Stimulated activated CD8-positive, alpha-beta memory T cell treated with anti-CD3 and anti-CD28 coated beads, Interleukin-2, amount 100 ng/mL, for 48 hours (primary cell): ENCODE measurements at places on chromosomes 3 and 15.

- peak; percentile 40 for DNase-seq
These were observed 205.9 kb upstream of the IGF1R start for GRCh38 chr15:98442379-98442833.

DNA sequence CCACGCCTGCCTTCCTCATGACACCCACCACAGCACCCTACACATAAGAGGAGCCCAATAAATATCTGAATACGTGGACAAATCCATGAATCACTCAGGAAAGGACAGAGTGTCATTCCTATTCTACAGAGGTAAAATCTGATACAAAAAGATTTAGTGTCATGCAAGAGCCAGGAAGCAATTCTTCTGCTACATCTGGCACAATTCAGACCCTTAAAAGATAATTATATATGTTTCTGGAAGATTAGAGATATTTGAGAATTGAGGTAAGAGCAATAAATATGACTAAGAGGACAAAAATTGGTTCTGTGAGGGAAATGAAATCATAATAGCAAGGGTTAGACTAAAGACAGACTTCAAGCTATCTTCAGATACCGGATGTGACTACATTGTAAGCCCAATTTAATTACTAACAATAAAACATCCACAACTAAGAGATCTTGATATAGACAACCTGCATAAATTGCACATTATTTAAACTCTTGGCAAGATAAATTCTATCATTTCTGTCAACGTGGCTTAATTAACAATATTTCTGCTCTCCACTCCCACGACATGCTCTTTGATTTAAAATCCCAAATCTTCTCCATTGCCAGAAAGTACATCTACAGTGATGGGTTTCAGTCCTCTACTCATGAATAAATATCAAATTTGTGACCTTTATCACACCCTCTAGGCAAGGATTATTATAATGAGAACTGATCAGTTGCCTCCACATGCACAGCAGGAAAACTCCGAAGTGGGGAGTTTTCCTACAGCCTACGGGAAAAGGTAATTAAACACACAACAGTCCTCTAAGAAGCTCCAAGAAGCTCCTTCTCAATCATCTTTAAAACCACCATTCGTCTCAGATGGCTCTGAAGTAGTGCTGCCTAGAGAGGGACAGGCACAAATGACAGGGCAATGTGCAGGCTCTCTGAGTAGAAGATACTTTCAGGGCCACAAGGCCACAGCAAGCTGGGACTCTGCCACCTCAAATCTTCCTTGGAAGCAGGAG is 32.6 kb downstream of the MB21D2 start:
- DNase-seq: no peak

DNA sequence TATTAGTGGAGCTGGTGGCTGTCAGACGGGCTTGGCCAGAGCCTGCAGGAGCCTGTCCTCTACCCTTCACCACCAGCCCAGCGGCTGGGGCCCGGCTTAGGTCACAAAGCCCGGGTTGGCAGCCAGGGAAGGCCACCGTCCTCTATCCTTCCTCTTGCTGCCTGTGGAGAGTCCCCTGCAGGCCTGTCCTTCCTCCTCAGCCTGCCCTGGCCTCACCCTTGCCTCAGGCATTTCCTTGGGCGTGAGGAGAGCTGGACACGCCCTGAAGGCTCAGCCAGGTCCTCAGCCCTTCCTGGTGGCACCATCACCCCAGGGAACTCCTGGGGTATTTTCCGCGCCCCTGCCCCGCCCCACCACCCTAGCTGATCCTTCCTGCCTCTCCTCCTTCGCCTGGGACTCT is 7.7 kb downstream of the CHAC1 start:
- DNase-seq: no peak

GRCh38 chr3:136954980-136955780 is 2.6 kb upstream of the IL20RB start:
- DNase-seq: no peak

GRCh38 chr3:126445506-126445905 is 30.2 kb downstream of the ZXDC start:
- no peak for DNase-seq

DNA sequence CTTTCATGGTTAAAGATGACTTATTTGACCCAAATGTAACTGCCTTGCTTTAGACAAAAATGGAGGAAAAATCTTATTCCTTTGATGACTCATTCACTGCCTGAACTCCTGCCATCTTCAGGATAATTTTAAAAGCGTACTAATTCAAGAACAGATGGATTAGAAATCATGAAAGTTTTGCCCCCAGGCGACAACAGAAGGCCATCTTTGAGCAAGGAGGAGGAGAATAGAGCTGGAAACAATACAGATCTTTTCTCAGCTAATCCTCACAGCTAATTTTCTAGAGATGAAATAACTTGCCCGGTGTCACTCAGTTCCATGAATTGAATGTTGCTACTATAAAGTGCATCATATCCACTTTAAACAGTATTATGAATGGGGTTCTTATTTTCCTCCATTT is 324.7 kb upstream of the RARB start:
- no peak for DNase-seq

DNA sequence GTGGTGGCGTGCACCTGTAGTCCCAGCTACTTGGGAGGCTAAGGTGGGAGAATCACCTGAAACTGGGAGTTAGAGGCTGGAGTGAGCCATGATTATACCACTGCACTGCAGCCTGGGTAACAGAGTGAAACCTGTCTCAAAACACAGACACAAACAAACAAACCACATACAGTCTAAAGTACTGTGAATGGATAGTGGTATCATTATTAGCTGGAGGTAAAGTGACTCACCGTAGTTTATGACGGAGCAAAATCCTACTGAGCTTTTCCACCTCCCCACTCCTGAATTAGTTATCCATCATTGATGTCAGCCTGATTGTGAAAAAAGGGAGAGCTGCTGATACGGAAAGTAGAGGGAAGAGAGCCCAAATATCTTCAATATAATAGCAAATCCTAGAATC is 3.2 kb upstream of the CNOT10 start:
- DNase-seq: no peak
